Stimulated activated CD8-positive, alpha-beta memory T cell treated with anti-CD3 and anti-CD28 coated beads, Interleukin-4, amount 100 ng/mL, for 48 hours (primary cell): ENCODE measurements at places on chromosomes 5 and 9.

DNA sequence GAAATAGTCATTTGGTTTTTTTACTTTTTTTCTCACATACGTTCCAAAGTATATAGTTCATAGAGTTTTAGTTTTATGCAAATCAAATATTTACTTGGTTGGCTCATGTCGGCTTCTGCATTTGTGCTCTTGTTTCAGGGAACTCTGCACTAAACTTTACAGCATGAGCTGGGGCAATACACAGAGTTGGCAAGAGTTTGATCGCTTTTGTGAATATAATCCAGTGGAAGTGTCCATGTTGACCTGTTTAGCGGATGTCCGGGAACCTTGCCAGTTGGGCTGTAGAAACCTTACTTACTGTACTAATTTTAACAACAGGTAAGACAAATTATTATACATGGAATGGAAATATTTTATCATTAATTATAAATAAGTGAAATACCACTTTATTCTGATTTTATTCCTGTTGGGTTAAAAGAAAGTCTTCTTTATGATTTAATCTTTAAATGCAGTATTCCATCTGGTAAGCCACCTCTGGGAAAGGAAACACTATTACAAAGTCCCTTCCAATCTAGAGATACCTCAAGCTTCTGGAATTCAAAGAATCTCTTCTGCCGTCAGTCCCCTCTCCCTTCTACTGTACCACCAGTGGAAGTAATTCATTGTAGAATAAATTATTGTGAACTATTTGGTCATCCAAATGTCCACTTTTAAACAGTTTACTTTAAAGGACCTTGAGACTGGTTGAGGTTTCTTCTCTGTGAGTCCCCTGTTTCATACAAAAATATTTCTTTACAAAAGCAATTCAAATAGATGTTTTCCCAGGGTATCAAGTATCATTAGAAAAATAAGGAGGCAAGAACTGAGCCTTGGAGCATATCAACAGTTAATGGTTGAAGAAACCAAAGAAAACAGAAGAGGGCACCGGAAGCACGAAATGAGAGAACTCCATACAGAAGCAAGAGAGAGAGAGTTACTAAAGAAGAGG is 45.2 kb upstream of the GLIPR2 start:
- no peak for DNase-seq

- DNase-seq, result no peak
These were observed 803 bp downstream of the C9orf152 start for GRCh38 chr9:110207071-110207641.

- no peak for DNase-seq
These were observed 1000.6 kb upstream of the DMAC1 start for GRCh38 chr9:8800196-8800595.

DNA sequence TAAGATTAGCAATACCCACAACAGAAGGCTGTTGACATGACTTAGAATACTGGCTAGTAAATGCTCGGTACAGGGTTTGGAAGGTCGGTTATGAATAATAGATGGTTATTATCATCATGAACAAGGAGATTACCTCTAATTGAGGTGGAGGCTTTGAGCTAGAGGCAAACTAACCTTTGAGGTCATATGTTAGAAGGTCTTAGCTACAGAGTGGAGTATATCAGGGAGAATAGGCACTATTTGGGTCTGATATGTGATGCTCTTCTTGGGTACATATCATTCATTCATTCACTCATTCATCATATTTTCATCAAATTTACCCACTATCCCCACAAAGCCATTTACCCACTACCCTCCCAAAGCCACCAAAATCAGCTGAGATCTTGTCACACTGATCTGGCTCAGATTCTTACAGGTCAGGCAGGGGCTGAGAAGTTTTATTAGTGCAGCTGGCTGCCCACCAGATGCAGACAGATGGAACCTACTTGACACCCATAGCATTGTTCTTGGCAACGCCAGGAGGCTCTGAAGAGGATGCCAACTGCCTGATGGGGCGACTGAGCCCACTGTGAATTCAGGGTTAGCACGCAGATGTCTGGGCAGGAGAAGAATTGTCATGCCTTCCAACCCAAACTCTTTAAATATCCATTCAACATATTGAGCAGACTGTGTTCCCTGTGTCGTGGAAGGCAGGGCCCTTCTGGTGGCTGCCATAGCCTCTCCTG is 90.2 kb upstream of the SH3PXD2B start:
- DNase-seq, result no peak

DNA sequence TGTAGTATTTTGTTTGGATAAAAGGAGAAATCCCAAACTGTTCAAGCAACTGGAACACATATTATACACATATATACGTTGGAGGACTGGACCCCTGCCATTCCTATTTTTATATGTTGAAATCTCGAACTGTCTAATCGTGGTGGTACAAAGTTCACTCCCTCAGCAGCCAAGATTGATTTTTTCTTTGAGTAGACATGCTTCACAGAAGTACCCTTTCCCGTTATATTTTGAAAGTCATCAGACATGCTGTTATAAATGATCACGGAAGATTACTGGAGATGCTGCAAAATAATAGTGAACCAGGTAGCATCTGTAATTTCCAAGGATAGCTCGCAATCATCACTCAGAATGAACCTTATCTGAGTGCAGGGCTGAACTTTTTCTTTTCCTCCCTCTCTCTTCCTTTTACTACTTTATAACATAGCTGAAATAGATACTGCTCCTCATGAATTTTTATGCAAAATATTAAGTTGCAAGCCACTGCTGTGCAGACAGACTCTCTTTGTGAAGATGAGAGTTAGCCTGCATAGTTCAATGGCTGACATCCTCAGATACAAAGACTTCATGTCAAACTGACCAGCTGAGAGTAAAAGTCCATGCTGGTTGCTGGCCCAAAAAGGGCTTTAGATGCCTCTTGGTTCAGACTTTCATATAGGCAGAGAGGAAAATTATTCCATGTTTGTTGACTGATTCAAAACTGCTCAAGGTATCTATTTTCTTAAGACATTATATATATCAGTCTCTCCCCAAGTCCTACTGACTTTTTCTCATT is 451.9 kb downstream of the TMEM38B start:
- DNase-seq, result no peak

DNA sequence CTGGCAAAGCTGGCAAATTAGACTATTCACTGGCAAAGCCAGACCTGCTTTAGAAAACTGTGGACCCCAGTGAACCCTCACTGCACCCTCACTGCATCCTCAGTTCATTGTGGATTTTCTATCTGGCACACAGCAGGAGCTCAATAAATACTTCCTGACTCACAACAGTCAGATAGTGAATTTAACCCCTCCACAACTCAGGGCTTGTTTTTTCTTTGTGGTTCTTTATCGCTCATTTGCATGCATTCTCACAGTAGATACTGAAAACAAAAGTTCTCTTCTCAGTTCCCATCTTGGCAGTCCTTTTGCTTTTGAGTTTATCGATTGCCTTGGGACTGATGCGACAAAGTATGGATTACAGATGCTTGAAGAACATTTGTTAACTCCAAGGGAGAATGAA is 99.8 kb downstream of the ACTL7B start:
- DNase-seq, result no peak

GRCh38 chr9:29773676-29774075 is 2200.4 kb upstream of the C9orf72 start:
- DNase-seq, result no peak

DNA sequence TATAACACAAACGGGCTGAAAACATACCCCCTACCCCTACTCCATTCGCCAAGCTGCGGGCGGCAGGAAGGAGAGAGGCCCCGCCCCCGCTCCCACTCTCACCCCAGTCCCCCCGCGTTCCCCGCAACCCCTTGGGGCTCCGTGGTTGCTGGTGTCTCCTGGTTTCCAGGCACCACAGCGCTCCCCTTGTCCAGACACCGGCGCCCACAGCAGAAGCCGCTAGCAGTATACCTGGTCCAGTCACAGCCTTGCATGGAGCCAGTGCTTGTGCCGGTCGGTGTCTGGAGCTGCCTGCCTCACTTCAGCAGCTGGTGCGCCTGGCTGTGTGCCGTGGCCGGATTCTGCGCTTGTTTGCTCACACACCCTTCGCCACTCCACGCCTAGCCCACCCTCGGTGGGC is 240.5 kb upstream of the DAB2 start:
- no peak for DNase-seq

DNA sequence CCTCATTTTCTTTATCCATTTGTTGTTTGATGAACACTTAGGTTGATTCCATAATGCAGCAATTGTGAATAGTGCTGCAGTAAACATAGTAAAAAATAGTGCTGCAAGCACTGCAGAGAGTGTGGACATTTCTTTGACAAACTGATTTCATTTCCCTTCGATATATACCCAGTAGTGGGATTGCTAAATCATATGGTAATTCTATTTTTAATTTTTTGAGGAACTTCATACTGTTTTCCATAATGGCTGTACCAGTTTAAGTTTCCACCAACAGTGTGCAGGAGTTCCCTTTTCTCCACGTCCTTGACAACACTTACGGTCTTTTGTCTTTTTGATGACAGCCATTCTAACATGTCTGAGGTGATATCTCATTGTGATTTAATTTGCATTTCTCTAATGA is 138.2 kb upstream of the PLPPR1 start:
- DNase-seq, result no peak

- DNase-seq, result no peak
These were observed 71.8 kb downstream of the PRR16 start for GRCh38 chr5:120535900-120536299.

DNA sequence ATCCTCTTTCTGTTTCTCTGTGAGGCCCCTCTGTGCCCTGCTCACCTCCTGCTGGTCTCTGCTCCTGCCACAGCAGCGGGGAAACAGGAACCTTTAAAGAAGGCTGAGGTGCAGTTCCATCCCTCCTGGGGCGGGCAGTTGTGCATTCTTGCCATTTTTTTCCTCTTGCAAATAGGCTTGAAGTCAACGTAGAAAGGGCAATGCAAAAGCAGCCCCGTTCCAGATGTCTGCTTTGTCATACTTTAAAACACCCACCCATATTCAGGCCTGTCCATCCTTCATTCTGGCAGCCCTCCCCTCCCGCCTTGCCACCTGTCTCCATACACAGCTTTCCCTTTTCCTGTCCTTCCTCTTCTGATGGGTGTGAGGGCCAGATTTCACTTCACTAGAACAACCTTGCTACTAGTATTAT is 65.4 kb upstream of the KLF9 start:
- no peak for DNase-seq

DNA sequence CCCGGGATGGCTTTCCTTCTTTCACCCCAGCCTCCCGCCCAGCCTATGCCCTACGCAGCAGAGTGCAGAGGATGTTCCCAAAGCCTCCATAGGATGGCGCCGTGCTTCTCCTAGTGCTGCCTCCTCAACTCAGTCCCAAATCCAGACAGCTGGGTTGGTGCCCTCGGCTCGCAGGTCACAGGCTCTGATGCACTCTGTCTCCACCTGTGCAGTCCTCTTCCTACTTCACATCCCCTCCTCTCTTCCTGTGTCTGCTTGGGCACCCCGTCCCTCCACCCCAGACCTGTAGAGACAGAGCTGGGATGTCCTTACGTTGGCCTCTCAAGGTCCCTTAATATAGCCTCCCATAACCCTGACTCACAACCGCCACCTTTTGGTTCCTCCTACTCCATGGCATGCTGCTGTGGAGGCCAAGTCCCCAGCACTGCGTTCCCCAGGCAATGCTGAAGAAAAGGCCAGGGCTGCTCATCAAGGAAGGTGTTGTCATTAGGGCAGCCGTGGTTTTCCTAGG is 314.4 kb downstream of the GADD45G start:
- DNase-seq, result peak; percentile 55

- DNase-seq, result no peak
These were observed 98.5 kb downstream of the EBF1 start for GRCh38 chr5:159001247-159001646.

DNA sequence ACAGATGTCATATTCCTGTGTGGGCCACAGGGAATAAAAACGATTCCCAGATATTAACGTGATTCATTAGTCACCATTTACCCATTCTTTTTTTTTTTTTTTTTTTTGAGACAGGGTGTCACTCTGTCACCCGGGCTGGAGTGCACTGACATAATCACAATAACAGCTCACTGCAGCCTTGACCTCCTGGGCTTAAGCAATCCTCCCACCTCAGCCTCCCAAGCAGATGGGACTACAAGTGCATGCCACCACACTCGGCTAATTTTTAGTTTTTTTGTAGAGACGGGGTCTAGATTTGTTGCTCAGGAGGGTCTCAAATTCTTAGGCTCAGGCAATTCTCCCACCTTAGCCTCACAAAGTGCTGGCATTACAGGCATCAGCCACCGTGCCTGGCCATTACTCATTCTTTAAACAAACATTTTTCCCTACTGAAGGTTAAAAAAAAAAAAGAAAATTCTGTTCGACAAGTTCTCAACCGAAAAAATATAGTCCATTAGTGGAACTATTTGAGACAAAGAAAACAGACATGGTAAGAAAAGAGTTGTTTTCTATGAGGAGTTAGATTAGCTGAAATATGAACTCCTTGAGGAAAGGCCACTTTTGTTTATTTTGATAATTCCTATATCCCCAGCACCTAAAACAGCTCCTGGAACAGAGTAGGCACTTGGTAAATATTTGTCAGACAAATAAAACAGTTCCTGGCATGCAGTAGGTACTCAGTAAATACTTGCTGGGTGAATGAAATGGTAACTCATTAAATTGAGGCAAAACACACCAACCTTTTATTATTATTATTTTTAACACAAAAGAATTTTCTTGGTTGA is 32.1 kb upstream of the PDCL start:
- DNase-seq, result no peak

- DNase-seq, result no peak
These were observed 65.7 kb downstream of the IQGAP2 start for GRCh38 chr5:76468635-76469425.

DNA sequence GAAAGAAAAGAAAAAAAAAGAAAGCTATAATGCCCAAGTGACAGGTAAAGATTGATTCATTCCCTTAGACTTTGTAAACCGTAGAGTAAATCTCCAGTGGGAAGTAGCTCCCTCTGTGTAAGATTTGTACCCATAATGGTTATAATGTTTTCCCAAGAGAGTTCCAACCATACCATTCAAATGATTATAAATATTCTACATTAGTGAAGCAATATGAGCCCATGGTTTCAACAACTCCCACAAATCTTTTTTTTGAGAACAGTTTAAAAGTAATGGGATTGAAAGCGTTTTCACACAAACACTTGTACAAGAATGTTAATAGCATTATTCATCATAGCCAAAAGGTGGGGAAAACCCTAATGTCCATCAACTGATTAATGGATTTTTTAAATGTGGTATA is 58.0 kb downstream of the GRAMD2B start:
- no peak for DNase-seq

DNA sequence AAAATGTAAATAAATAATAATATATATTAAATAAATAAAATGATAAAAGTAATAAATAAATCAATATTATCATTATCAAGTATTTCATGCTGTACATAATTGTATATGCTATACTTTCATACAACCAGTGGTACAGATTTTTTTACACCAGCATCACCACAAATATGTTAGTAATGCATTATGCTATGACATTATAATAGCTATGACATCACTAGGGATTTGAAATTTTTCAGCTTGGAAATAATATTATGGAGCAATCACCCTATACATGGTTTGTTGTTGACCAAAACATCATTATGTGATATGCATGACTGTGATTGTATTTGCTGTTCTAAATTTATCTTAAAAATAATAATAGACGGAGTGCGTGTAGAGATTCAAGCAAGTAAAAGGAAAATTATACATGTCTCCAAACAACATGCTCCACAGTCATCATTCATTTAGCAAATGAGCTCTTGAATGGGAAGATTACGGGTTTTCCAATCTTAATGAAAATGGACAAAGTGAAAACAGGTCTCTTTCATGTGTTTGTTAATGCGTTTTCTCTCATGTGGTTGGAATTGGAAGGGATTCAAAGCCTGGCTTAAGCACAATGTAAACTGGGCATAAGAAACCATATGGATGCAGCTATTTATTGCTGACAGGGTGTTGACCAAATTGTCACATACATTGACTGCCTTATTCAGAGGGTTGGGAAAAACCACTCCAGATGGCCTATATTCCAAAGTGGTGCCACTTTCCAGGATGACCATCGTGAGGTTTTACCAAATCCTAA is 643.0 kb upstream of the RGMB start:
- no peak for DNase-seq
